ENCODE measurements at places on chromosomes 6 and 20.

GRCh38 chr6:153044295-153044694 is 41.8 kb upstream of the MTRF1L start:
- no peak for DNase-seq

DNA sequence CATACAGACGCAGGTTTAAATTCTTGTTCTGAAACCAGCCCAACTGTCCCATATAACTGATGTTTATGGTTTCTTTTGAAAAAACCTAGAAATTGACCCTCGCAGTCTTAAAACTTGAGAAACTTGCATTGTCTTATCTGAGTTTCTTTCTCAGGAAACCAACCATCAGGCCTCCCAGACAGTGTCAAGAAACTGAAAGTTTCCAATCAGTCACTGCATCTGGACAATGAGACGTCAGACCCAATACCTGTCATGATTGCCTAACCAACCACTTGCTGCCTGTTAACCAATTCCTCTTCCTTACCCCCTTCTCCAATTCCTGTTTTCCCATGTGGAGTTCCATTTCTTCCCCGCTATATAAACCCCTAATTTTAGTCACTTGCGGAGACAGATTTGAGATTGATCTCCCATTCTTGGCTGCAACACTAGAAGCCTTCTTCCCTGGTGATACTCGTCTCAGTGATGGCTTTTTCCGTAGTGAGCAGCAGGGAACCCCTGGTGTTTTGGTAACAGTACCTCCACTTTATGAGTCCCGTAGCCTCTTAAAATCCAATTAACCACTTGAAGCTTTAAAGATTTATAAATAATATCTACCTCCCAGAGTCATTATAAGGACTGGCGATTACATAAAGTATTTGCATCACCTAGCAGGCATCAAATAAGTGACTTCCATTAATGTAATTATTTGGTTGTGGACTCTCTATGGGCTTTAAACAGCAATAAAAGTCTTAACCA is 49.3 kb downstream of the GPR63 start:
- DNase-seq = no peak

DNA sequence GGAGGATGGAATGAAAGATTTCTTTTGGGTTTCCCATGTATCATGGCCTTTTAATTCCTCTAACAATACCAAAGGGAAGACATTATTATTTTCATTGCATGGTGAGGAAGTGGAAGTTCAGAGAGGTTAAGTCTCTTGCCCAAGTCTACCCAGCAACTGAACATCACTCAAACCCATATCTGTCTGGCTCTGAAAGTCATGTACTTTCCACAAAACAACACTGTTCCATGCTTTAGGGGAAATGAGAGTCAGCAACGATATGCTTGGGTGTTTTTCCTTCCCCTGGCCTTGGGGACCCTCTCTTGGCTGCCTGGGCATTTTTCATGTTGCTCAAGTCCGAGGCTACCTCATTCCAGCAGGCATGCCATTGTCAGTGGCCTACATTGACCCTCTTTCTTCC is 118.8 kb downstream of the ADTRP start:
- DNase-seq = no peak

DNA sequence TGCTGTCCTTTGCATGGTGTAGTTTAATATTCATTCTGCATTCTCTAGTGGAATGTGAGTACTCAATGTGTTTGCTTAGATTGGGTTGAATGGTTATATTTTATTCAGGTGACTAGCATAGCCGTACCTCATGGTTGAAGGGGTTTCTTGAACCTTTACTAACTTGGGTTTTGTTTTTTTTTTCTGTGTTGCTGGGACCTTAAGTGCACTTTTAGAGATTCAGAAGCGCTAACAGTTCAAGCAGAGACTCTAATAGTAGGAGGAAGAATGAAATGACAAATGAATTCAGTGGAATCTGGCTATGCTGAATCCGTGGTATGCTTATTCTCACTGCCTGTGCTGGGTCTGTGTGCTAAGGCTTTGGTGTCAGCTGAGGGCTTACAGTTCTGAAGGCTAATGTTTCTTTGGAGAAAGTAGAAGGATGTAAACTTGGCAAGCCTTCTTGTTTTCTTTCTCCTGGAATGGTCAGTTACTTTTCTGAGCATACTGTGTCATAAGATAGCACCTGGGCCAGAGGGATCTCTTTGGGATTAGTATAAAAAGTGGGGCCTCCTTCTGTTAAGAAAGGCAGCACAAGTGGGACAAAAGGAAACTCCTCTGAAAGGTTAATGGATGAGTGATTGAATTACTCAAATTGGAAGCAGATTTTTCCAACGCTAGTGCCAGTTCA is 28.7 kb downstream of the RNF144B start:
- DNase-seq = no peak

- DNase-seq = no peak
These were observed 18.8 kb downstream of the HLA-E start for GRCh38 chr6:30507849-30508827.

DNA sequence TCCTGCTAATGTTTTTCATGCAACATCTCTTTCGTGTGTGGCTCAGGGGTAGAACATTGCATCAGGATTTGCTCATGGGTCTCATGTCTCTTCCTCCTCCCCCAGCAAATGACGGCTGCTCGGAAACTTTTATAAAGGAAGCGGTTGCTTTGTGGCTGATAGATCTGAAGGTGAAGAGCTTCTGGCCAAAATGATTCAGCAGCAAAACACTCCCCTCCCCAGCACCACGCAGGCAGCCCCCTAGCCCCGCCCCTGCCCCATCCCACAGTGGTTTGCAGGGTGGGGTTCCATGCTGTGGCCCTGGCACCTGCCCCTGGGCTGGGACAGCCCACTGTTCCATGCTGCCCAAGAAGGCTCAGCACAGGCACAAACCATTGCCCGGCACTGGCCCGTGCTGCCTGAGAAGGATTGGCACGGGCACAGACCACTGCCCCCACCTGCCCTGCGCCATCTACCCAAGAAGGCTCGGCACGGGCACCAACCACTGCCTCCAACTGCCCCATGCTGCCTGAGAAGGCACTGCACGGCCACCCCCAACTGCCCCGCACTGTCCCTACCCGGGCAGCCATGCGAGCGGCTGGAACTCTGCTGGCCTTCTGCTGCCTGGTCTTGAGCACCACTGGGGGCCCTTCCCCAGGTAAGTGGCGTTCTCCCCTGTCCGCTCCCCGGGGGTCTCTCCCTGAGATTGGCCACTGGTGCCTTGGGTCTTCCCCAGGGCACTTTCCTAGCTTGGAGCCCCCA is at the start of gene CST7:
CST7 (plus strand) TSS at position 331 of the 741 bp plus-strand sequence; CDS start at position 568, 237 bp downstream.
- no peak for DNase-seq

DNA sequence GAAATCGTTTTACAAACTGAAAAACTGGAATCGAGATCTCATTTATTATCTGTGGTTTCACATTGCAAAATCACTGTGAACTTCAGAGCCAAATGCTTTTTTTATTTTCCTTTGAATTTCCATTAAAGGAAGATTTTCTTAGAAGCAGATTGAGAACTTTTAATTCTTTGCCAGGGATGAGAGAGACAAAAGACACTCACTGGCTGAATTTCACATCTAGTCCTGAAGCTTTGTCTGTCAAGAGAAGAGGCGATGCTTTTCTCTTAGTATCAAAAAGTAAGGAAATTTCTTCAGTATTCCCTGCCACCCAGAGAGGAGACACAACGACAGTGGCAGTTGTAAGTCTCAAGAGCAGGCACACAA is 141.8 kb downstream of the TMEM200A start:
- DNase-seq = no peak

- no peak for DNase-seq
These were observed 14.9 kb downstream of the FYN start for GRCh38 chr6:111858347-111858746.

DNA sequence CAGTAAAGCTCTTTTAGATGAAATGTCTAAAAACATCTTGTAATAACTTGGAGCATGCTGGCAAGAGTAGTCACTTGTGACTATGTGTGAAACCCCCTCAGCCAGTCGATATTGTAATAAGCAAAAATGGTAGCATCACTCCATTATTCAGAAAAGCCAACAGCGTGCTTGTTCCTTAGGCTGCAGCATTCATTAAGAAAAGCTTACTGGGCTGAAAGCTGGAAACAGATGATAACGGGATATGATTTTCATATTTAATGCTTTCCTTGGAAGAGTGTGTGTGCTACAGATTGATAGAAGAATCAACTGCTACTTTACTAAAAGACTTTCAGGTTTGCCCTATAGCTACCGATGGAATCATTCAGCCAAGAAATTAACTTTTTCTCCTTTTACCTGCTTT is 20.3 kb downstream of the KIZ start:
- DNase-seq = no peak

GRCh38 chr20:4740774-4741431 is 19.2 kb downstream of the PRND start:
- DNase-seq = no peak

DNA sequence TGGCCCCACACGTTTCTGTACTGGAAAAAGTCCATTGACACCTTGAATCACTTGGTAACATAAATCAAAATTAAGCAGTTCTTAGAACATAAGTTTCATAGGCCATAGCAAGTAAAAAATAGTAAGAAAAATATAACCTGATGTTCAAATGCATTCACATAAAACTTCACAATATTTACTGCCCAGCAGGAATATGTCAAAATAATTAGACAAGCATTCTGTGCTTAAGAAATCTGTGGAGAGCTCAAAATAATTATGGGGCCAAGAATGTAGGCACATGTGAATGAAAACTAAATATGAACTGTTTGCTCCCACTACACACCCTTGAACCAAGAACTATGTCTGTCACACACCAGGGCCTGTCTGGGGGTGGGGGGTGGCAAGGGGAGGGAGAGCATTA is 70.8 kb downstream of the IPCEF1 start:
- DNase-seq = no peak

- DNase-seq = no peak
These were observed 109.6 kb downstream of the ASXL1 start for GRCh38 chr20:32467506-32468312.

GRCh38 chr6:109579361-109579760 is 96.3 kb upstream of the ZBTB24 start:
- no peak for DNase-seq

DNA sequence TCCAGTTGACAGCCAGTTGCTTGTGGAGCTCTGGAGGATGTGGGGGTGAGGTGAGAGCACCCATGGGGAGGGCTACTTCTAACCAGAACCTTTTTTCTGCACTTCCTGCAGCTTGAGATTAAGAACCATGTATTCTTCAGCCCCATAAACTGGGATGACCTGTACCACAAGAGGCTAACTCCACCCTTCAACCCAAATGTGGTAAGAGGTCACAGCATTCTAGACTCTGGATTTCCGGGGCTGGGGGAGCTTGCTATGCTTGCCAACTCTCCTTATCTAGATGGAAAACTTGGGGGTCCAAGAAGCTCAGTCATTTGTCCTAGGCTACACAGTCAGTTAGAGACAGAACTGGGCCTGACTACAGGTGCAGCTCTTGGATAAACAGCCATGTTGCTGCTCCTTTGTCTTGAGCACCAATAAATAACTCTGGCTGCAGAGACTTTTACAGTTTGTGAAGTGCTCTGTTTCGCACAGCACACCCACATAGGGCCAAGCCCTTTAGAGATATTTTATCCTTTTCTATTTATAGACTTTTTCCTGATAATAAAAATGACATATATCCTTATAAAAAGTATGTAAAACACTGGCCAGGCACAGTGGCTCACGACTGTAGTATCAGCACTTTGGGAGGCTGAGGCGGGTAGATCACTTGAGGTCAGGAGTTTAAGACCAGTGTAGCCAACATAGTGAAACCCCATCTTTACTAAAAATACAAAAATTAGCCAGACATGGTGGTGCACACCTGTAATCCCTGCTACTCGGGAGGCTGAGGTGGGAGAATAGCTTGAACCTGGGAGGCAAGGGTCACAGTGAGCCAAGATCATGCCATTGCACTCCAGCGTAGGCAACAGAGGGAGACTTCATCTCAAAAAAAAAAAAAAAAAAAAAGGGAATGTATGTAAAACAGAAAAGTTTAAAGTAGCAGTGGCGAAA is 10.6 kb upstream of the IFT52 start:
- no peak for DNase-seq

DNA sequence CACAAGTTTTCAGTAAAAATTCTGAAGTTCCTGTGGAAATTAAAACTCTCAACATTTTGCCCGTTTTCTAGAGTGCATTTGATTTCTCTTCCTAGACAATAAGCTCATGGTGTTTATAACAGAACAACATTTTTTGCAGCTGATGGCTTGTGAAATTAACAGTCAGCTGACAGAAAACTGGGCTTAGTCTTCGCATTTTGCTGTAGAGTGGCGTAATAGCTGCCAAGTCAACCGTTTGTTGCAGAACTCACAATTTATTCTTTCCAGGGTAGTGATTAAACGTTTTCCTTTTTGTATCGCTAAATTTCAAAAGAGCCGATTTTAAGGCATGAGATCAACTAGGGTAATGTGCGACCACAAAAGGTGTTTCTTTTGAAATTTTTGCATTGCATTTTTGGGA is 1.4 kb downstream of the SPO11 start:
- no peak for DNase-seq

GRCh38 chr6:67634199-67634598 is 1000.9 kb upstream of the ADGRB3 start:
- no peak for DNase-seq

GRCh38 chr6:159178847-159179246 is 9.6 kb downstream of the FNDC1 start:
- no peak for DNase-seq

DNA sequence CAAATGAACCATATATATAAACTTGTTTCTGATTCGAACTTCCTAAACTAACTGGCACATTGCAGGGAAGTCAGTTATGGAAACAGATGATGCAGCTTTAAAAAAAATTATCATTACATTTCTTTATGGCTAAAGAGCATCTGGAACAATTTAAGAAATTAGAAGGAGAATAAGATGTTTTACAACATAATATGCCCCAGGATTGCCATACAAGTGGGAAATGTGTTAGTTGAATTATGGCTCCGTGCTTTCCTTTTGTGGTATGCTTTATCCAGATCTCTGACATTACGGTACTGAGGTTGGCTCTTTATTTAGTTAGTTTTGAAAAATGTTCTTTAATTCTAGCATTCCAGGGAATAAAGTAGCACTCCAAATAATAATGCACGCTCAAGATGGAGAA is 343.0 kb upstream of the ZFP64 start:
- DNase-seq = no peak

- no peak for DNase-seq
These were observed 80.2 kb downstream of the MLIP start for GRCh38 chr6:54191461-54191860.

GRCh38 chr20:64214952-64215351 is 40.6 kb upstream of the PCMTD2 start:
- DNase-seq = no peak

DNA sequence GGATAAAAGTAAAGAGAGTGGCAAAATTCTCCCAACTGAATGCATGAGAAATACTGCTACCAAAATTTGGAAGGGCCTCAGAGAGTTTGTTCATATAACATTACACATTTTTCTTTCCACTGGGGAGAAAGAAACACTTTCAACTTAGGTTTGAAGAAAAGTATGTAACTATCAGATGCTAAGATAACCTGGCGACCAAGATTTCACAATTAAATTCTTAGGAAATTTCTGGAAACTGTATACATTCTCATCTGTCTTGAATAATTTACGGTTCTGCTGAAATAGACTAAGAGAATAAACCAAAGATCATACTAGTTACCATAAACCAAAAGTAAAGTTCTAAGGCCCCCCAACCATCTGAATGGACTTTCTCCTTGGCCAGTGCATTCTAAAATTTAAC is 413.0 kb upstream of the RUNX2 start:
- no peak for DNase-seq

GRCh38 chr6:29504961-29505360 is 17.2 kb upstream of the MAS1L start:
- DNase-seq = no peak

All from posterior cingulate gyrus (tissue), 11 donors.